ENCODE measurements at places on chromosomes 1 and 21. TPM values are rescaled to one million over a fixed set of nuclear protein-coding genes. Genes with fewer than 3 reads are reported as not detected.

Gene ZNF697
- not detected for polyA plus RNA-seq

Gene LCE1A
- not detected for polyA plus RNA-seq

Gene CASP9
- 16.9 TPM for polyA plus RNA-seq

Gene PRKACB
- 62.5 TPM for polyA plus RNA-seq

Gene CD244
- 1.6 TPM for polyA plus RNA-seq

Measured in IgD-negative memory B cell (primary cell).